ENCODE measurements at places on chromosomes 1 and 21. TPM values are rescaled to one million over a fixed set of nuclear protein-coding genes. Genes with fewer than 3 reads are reported as not detected.

GRCh38 chr1:89815040-89815439 lies 5.8 kb upstream of the LRRC8D start:
- no peak for DNase-seq

DNA sequence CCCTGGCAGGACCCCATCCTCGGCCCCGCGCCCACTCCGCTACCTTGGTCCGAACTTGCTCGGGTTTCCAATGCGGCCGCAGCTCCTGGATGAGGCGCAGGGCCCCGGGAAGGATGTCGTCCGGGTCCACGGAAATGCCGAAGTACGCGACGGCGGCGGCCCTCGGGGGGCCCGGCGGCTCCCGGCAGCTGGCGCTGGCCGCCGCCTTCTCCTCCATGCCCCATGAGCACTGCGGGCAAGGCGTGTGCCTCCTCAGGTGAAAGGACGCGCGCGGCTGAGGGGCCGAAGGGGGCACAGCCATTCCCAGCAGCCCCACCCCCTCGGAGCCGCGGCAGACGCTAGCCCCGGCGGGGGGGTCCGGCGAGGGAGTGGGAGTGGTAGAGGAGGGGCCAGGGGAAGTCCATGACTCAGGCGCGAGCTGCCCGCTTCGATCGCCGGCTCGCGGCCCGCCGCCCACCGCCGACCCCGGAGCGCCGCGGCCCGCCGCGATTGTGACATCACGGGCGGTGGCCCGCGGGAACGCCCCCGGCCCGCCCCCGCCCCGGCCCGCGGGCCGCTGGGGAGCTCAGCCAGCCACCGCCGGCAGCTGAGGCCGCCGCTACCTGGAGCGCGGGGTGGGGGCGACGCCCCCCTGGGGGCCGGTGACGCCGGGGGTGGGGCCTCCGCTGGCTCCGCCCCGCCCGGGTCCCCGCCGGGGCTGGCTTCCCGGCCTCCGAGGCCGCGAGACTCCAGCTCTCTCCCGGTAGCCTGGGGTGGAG lies at the start of gene ETNK2:
Gene ETNK2, minus strand, starts transcription at position 493 of the 758 bp plus-strand sequence. Its CDS starts 192 bp downstream, at position 301.
- no peak for DNase-seq

- no peak for DNase-seq
Observed at GRCh38 chr1:211619033-211619996, 40.4 kb upstream of the SLC30A1 start.

S100A14 gene
- polyA plus RNA-seq, result 0.09 TPM

ANKRD65 gene
- 0.24 TPM for polyA plus RNA-seq

DNA sequence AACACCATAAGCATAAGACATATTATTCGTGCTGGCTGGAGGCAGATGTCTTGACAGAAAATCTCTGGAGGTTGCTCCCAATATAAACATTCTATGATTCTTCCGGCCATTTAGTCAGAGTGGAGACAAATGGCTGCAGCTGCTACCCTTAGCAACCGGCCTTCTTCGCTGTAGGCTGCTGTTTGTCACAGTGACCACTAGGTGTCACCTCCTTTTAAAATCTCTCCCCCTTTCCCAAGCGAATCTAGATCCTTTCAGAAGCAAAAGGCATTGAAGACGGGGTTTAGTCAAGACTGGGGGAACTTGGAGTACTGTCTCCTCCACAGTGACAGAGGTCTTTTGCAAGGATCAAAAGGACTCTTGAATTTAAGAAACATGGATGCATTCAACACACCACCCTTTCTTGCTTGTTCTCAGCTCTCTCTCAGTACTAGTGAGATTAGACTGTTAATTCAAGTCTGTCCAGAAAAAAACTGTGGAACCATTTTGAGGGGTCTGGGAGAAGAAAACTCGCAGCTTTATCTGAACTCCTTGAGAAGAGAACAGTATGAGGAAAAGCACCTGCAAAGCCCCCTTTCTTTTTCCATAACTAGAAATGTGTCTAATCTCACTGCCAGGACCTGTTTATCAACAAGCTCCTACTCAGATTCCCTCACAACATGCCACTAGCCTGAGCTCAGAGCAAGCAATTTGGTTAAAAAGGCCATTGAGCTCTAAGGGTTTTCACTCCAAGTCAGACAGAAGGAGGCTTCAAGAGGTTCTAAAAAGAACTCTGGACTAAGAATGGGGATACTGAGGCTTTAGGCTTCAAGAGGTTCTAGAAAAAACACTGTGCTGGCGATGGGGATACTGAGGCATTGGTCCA lies 408.3 kb upstream of the PLXNA2 start:
- peak; percentile 32 for DNase-seq

Data from AG04450 (cell line).